Muscle of leg (tissue), 16 donors: ENCODE measurements at places on chromosomes 11 and 22.

- peak; percentile 95 for DNase-seq
These were observed 69.0 kb upstream of the SYT13 start for GRCh38 chr11:45354976-45355705.

DNA sequence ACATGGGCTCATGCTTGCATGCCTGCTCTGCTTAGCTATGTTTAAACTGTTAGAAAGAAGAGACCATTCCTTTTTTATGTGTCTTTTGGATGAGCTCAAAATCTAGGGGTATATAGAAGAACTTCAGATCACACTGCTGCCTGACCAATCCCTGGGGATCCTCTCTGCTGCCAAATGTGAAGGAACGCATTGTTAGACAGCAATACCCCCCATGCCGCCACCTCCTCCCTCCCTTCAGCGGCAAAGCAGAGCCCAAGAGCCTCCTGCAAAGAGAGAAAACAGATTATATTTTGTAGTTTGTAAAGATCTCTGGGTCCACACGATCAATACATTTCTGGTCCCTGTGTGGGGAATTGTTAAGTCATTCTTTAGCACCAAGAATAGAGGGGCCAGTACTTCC lies 677.6 kb downstream of the NTM start:
- DNase-seq: no peak

DNA sequence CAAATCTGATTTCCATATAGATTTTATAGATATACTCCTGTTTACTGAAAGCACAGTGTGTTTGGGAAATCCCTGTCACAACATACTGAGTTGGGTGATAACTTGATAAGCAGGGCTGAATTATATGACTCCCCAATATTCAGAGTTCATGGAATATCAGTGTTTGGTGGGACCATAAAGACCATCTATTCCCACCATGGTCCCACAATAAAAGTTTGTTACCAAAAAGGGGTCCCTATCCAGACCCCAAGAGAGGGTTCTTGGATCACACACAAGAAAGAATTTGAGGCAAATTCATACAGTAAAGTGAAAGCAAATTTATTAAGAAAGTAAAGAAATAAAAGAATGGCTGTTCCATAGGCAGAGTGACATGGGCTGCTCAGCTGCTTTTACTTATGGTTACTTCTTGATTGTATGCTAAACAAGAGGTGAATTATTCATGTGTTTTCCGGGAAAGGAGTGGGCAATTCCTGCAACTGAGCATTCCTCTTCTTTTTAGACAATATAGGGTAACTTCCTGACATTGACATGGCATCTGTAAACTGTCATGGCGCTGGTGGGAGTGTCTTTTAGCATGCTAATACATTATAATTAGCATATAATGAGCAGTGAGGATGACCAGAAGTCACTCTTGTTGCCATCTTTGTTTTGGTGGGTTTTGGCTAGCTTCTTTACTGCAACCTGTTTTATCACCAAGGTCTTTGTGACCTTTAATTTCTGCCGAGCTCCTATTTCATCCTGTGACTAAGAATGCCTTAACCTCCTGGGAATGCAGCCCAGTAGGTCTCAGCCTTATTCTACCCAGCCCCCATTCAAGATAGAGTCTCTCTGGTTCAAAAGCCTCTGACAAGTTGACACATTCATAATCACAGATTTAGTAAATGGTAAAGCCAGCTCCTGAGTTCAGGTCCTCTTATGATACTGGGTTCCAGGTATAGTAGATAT lies 240.6 kb upstream of the PDGFD start:
- DNase-seq: no peak

DNA sequence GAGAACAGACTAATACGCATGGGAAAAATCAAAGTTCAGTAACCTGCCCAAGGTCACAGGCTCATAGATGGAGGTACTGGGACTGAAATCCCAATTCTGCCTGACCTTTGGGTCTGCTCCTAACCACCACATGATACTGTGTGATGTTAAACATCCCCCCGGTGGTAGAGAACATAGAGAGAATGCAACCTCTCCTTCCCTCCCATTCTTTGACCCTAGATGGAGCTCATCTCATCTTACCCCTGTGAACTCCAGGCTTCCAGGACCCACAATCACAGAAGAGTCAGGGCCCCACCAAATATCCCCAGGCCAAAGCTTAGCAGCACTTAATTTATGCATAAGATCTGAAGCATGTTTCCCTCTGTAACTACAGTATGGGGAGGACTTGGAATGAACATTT lies 198.5 kb downstream of the MYO18B start:
- no peak for DNase-seq

DNA sequence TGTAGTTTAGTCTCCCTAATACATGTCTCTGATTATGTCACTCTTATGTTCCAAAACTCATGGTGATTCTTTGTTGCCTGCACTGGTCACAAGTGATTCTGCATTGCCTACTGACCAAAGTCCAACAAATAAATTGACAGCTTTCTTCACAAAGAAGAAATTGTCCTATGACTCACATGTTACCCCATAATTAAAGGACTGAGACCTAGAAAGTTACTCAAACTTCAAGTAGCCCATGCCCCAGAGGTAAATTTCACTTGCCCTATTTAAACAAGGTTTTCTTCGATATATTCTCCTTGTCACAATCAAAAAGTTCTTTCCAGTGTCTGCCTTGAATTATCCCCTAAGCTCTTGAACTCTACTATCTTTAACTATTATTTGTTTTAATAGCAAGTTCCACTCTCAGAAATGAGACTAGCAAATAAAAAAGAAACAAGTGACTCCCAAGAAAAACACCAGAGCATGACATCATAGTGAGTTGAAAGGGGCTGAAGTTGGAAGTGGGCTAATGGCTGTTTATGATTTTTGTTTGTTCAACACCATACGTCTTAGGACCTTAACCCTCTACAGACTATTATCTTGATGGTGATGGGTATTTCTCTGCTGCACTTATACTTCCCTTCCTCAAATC lies 94.5 kb upstream of the BLID start:
- DNase-seq: no peak

- peak; percentile 77 for DNase-seq
These were observed 219.6 kb downstream of the C11orf87 start for GRCh38 chr11:109641549-109641948.

DNA sequence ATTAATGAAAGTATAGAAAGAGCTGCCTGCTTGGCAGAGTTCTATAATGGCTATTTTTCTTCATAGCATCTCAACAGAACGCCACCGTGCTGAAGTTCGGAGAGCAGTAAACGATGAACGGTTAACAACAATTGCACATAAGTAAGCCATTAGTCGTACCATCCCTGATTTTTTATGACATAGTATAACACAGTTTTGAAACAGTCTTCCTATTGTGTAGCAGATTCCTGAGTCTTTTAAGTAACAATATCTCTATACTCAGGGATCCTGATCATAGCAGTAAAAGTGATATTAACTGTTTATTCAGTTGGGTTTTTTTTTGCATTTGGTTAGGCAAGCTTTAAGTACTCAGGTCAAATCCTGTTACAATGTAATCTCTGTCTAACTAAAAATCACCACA lies 8.4 kb downstream of the EMSY start:
- DNase-seq: no peak

DNA sequence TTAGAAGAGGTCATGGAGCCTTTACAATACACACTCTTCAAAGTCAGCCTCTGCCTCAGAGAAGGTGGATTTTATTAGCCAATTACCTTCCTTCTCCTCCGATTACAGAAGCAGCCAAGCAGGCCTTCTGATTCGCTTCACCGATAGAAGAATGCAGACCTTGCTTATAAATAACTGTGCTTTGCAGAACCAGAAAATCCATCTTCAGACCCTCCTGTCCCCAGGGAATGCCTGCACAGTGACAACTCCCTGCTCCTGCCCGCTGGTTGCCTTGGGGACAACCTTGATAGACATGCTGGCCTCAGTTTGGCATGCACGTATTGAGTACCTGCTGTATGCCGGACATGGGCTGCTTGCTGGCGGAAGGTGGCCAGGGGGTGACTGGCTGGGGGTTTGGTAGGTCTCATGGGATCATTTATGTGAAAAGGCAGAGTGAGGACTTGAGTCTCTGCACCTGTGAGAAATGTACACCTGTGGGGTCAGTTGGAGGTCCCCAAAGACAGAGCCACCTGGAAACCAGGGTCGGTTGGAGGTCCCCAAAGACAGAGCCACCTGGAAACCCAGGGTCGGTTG lies 1238.7 kb downstream of the BRD1 start:
- DNase-seq: no peak
